ENCODE measurements at places on chromosomes 2 and 18.

GRCh38 chr2:156589381-156590079 lies 153.4 kb downstream of the GPD2 start:
- DNase-seq, result peak; percentile 71

- no peak for DNase-seq
Observed at GRCh38 chr2:142750858-142751257, 126.6 kb upstream of the KYNU start.

DNA sequence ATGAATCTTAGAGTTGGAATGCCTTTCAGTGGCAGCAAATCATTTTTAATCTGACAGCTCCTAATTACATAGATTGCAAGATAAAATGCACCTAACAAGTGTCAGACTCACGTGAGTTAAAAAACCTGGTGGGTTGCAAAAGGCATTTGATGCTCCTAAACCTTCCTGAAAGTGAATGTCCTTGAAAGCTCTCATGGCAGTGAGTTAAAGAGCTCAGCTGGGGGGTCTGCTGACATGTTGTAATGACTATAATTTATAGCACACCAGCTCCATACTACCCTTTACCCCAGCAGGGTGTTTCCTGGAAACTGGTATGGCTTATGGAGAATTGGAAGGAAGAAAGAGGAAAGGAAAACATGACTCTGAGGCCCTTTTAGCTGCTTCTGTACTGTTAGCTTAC lies 91.9 kb upstream of the CAVIN2 start:
- DNase-seq, result peak; percentile 36

DNA sequence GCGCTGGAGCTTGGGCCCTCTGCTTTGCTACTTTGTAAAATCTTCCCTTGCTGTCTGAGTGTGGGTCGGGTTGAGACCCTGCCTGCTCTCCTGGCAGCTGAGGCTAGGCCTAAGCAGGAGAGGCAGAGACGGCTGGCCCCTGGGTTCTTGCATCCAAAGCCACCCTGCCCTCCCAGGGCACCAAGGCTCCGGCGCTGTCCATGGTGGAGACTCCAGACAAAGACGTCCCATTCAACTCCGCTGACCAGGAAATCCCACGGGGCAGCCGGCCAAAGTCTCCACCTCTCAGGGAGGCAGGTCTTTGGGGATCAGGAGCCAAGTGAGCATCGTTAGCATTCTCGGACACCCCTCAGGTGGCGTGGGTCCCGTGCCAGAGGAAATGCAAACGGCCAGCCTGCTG lies 2.6 kb upstream of the PRLH start:
- DNase-seq, result peak; percentile 33

DNA sequence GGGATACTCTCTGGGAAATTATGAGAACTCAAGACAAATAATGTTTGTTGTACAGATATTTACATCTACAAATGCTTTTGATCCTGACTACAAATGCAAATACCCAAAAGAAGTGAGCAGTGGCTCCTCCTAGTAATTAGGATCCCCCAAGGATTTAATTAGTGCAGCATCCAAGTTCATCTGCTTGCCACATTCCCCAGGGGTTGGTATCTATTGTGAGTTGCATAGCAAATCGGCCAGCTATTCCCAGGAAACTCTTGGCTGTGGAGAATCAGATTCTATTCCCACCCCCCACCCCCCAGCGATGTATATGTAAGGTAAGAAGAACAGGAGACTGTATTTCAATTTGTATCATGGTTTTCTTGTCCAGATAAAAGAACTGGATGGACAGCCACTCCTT lies 725.1 kb upstream of the CDH7 start:
- DNase-seq, result no peak

DNA sequence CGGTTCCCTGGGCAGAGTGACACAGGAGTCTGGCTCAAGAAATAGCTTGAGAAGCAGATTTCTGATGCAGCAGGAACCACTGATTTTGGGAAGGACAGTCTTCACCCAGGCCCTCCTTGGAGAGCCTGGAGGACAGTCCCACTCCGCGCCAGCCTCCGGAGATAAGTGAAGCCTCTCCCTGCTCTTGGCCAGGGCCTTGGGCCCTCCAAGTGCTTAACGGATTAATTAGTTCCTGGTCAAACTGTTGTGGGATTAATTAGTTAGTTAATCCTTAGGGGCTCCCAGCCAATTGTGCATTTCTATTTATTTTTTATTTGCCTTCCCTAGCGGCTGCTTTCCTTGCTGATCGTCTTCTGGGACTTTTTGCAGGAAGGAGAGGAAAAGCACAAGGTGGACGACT lies 19.6 kb downstream of the CPLX4 start:
- no peak for DNase-seq

GRCh38 chr2:1772471-1773267 lies 28.4 kb upstream of the PXDN start:
- DNase-seq, result no peak

DNA sequence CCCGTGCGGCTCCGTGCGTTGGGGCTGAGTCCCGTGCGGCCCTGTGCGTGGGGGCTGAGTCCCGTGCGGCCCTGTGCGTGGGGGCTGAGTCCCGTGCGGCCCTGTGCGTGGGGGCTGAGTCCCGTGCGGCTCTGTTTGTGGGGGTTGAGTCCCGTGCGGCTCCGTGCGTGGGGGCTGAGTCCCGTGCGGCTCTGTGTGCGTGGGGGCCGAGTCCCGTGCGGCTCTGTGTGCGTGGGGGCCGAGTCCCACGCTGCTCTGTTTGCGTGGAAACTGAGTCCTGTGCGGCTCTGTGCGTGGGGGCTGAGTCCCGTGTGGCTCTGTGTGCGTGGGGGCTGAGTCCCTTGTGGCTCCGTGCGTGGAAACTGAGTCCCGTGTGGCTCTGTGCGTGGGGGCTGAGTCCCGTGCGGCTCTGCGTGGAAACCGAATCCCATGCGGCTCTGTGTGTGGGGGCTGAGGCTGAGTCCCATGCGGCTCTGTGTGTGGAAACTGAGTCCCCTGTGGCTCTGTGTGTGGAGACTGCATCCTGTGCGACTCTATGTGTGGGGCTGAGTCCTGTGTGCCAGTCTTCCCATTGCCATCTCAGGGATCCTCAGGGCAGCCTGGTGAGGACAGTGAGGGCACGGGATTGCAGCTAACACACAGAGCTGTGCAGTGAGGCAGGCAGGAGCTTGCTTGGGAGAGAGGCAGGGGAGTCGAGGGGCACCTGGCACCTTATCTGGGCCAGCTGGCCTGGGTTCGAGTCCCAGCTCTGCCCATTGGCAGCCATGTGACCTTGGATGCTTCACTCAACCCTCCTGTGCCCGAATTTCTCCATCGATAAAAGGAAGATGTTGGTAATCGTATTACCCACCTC lies 44.5 kb downstream of the LDLRAD4 start:
- DNase-seq, result no peak

- no peak for DNase-seq
Observed at GRCh38 chr2:45826884-45827635, 175.6 kb downstream of the PRKCE start.

DNA sequence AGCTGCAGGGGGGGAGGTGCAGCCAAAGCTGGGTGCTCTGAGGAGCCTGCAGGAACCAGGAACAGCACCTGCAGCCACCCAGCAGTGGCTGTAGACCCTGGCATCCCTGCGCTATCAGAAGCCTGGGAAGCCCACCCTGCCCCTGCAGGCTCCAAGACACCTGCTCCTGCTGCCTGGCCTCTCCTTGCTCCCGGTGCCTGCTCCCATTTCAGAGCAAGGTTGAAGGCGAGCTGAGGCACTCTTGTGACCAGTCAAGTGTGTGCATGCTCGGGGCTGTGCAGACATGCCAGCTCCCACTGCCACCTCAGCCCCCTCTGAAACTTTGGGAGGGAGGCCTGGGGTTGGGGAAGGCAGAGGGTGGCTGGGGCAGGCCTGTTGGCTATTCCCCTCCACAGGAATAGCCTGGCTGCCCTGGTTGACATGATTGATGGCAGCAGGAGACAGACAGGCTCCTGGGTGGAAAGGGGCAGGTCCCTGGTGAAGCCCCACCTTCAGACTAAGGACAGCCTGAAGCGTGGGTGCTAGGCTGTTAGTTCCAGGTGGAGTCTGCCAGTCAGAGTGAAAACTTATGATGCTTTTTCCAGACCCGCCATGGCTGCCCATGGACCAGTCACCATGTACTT lies 151.4 kb downstream of the MBD5 start:
- DNase-seq, result no peak

DNA sequence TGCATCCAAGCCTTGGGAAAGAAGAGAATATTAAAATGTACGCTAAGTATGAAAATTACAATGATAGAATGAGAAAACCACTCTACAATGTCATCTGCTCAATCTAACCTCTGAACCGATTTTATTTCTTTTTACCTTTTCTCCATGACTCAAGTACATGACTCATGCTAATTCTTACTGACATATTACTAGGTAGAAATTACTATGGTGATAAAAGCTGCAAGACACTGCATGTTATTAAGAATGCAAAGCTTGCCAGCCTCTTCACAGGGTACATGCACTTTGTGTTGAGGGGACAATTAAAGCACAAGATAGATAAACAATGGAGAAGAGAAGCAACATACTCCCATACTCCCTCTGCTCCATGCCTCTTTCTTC lies 20.7 kb downstream of the SFT2D3 start:
- DNase-seq, result no peak

GRCh38 chr18:25646971-25647370 lies 295.0 kb upstream of the ZNF521 start:
- no peak for DNase-seq

DNA sequence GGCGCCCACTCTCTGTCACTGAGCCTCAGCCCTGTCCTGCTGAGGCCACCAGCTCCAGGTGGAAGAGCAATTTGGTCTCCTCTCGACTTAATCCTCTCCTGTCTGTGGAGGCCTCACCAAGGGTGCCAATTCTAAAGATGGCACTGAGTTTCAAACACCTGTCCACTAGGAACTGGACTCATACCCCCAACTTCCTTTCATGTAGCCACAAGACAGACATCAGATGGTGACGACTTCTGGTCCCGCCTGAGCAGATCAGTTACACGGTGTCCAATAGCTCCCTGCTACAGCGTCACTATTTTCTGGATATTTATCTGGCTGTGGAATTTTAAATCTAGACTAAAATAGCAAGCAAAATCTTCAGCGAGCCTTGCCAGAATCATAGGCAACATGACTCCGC lies 24.5 kb upstream of the SP5 start:
- no peak for DNase-seq

DNA sequence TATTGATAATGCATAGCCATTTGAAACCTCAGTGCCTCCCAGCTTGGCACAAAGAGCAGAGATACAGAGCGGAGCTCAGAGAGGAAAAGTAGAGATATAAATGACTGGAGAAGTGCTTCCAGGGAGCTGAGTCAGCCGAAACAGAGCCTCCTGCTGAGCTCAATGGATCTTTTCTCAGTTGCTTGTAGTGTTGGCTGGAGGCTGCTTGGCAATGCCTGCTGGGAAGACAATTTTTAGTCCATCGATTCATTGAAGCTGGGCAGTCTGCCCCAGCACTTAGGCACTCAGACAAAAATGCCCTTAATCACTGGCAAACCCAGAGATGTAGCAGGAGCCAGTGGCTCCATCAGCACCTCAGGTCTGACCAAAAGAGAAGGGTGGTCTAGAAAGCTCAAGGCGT lies 81.3 kb upstream of the SETBP1 start:
- DNase-seq, result no peak

GRCh38 chr18:23106575-23106974 lies 28.7 kb upstream of the CABLES1 start:
- DNase-seq, result no peak

DNA sequence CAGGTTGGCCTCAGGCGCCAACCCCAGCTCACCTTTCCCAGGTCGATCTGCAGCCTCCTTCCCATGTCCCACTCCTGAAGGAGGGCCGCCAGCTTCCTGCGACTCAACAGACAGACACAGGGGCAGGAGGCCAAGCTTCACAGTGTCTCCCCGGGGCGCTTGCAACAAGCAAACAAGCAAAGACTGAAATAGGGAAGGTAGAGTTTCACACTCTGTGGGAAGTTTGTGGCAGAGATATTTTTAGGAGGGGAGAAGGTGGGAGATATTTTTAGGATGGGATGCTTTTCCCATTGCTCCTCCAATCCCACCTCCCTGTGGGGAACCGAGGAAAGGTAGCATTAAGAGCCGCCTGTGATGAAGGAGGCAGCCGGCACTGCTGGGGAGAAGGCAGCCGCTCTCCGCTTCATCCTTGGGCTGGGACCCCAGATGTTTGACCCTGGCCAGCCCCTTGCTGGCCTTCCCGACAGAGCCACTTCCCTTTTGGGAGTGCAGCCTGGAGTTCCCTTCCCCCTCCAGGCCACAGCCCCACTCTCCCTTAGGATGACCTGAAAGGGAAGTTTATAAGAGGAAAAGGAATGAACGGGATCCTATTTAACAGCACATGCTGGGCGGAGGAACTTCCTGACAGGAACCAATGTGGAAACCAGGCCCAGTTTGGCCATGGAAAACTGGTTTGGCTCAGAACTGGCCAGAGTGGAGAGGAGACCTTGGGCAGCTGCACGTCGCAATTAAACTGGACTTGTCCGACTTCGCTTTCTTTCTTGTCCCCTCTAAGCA lies 142.2 kb upstream of the SMAD2 start:
- DNase-seq, result no peak

- DNase-seq, result no peak
Observed at GRCh38 chr18:72470391-72470790, 73.8 kb downstream of the CBLN2 start.

DNA sequence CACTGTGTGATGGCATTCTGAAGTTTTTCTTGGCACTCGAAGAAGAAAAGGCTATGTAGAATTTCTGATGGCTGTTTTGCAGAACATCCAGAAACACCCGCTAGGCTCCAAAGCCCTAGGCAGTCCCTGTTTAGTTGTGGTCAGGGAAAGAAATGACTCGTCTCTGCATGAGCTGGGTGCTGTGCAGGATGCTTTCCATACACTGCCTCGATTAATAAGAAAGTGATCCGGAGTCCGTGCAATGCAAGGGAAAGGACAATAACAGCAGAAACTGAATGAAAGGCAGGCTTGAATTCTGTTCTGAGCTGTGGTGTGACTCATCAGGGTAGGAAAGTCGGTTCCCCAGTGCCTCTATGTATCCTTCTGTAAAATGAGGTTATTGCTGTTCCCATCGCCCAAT lies 18.7 kb downstream of the MAPRE3 start:
- DNase-seq, result no peak

- no peak for DNase-seq
Observed at GRCh38 chr18:27656167-27656778, 471.2 kb upstream of the CHST9 start.

- no peak for DNase-seq
Observed at GRCh38 chr2:215981115-215981514, 32.2 kb downstream of the MREG start.

- no peak for DNase-seq
Observed at GRCh38 chr2:102304268-102304667, 7.1 kb upstream of the IL1RL1 start.

DNA sequence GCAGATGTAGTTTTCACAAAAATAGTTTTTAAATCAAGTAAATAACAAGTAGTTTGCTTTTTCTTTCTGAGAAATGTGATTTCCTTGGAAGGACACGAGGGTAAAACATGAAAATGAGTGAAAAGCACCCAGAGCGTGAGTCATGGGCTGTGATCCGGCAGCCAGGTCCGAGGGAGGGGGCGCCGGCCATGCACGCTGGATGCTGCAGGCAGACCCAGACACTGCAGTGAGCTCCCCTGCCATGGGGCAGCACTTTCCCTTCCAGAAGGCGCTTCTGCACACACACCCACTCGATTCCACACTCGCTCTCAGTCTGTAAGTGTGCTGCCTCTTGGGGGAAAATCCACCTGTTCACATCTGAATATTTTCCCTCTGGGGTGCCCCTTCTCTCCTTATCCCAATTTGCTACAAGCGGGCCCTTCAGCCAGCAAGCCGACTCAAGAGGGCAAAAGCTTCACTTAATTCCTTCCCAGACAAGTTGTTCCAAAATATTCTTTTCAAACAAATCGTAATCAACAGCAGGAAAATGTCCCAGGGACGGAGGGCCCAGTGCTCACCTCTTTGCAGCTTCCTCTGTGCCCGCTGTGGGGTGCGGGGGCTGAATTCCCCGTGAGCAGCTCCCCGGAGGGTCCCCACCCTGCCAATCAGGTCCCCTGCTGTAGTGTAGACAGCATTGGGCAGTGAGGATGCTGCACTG lies 87.0 kb upstream of the ID2 start:
- no peak for DNase-seq

Measured in HAP-1 (cell line).